Stimulated activated CD8-positive, alpha-beta memory T cell treated with anti-CD3 and anti-CD28 coated beads, Interleukin-7, amount 100 ng/mL, for 4 hours (primary cell): ENCODE measurements at places on chromosomes 5 and 9.

DNA sequence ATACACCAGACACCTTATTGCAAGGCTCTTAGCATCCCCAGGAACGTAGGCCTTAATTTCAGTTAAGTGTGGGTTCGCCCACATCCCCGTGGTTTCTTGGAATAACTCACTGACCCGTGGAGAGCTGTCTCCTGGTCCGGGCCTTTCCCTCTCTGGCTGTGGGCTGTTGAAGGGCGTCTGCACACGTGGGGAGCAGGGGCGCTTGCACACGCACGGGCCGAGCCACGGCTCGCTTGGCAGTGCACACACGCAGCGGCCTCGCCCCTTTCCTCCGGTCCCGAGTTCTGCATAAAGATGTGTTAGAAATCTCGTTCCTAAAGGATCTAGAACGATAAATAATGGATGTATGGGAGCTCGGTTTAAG is 141.9 kb downstream of the PBX3 start:
- no peak for DNase-seq

- no peak for DNase-seq
These were observed 408.3 kb downstream of the DMRT2 start for GRCh38 chr9:1458503-1458902.

DNA sequence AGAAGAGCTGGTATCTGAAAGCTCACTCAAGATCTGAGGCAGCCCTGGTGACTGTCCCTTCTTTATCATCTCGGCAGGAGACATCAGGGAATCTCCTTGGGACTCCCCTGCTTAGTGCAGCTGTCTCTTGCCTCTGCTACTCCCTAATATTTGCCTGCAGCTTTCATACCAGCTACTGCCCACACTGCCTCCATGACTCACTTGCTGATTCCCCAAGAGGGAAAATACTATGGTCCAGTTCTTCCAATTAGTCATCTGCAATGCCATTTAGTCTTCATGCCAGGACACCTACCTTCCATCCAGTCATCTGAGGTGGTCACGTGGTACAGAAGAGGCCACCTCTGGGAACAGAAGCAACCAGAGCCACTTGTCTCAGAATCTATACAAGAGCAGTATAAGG is 270.8 kb downstream of the NTRK2 start:
- DNase-seq, result no peak

GRCh38 chr5:51558682-51559081 is 175.4 kb downstream of the ISL1 start:
- no peak for DNase-seq

GRCh38 chr5:8892926-8893325 is 652.9 kb downstream of the SEMA5A start:
- DNase-seq, result no peak

DNA sequence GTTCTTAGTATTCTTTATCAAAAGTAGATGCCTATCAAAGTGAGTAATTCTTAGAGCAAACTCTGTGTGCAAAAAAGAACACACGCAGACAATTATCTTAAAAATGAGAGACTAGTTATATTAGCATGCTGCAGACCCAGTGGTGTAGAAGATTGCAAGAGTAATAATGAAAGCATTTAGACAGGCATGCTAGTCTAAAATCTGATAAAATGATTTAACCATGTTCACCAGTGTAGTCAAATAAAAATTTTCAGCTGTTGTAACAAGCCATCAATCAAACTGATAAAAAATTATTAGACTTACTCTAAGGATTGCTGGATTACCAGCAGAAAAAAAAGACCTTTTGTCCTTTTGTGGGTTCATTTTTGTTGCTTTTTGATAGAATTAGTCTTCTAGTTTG is 241.9 kb upstream of the TLE4 start:
- DNase-seq, result no peak

DNA sequence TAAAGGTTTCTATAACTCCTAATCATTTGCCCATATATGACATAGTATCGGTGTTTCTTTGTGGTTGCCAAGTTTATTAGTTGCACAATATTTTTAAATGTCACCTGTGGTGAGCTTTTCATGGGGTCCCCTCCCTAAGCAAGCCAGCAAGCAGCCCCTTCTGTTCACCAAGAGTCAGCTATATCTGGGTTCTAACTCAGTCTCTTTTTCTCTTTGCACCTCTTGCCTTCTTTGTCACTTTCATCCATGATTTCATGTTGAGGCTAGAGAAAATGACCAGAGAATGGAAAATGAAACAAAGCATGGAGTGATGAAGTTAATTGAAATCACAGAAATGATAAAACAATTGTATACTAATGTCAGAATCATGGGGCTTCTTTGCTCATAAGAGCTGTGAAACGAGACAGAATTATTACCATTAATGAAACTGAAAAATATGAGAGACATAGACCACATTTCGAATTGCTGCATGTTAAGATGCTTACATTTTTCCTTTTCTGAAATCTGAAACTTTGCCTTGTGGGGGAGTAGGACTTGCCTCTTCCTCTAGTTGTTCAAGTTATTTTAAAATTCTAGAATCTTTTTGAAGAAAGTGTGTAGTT is 75.7 kb downstream of the CAMK4 start:
- DNase-seq, result no peak

DNA sequence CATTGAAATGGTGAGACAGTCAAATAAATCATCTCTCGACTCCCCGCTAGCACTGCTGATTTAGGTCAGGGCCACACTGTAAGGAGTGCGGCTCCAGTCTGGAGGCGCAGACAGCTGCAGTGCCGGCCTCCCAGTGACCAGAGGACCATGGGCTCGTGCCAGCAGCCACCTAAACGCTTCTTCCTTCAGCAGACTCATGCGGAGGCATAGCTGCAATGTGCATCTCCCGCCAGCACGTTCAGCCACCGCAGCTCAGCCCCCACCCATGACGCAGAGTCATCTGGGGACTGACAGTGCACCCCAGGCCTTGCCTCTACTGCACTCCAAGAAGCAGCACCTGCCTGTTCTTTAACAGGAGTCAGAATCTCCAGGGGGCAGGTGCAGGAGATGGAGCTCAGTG is 13.6 kb upstream of the MAPK9 start:
- DNase-seq, result no peak

- DNase-seq, result no peak
These were observed 117.0 kb downstream of the SSBP2 start for GRCh38 chr5:81633891-81634290.

GRCh38 chr5:11672385-11673085 is 231.7 kb downstream of the CTNND2 start:
- no peak for DNase-seq

DNA sequence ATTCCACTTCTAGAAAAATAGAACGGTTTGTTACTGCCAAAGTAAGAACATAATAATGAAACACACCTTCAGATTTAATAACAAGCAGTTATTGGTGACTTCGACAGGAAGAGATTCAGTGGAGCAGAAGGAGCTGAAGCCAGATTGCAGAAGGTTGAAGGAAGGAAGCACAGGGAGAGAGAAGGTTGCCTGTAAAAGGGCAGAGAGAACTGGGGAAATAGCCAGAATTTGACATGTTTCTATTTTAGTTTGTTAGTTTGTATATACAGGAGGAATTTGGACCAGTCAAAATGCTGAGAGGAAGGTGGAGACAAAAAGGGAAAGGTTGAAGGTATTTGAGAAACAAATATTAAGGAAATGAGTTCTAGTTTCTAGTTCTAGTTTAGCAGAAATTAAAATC is 269.2 kb upstream of the ELAVL2 start:
- no peak for DNase-seq

- peak; percentile 61 for DNase-seq
These were observed 138.9 kb downstream of the RGS3 start for GRCh38 chr9:113602126-113603047.

- DNase-seq, result no peak
These were observed 114.0 kb downstream of the C9orf50 start for GRCh38 chr9:129506892-129507291.

DNA sequence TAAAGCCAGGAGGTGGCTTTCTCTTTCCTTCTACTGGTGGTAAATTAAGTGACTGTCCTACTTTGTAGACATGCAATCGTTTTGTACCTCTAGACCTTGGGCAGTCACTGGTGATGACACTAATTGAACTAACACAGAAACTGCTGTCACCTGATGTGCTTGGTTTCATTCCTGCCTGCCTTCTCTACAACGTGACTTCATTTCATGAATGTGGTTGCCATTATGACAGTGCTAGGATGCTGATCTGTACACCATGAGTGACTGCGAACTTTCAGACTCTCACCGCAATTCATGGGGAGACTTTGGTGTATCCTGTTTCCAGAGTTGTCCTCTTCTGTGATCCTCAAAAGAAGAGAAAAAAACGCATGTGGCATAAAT is 47.5 kb downstream of the UBE2QL1 start:
- no peak for DNase-seq

- DNase-seq, result no peak
These were observed 971.1 kb upstream of the COX7C start for GRCh38 chr5:85646641-85647040.

GRCh38 chr5:57844410-57844809 is 361.8 kb upstream of the ACTBL2 start:
- DNase-seq, result no peak

DNA sequence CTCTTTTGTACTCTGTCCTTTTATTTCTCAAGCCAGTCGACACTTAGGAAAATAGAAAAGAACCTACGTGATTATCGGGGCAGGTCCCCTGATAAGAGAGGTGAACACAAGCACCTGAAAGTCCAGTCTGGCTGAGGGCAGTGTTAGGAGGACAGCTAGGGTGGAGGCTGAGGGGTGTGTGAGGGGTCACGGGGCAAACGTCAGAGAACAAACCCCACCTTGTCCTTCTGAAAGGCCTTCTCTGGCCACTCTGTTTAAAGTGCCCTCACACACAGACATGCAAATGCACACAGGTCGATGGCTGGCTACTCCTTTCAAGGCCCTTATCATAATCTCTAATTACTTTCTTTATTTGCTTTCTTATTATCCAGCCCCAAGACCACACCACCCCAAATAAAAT is 108.8 kb downstream of the ESM1 start:
- no peak for DNase-seq

GRCh38 chr9:38423973-38424843 is at the start of gene IGFBPL1:
IGFBPL1 (minus strand) TSS chr9:38424454; CDS start chr9:38424424, 30 bp downstream.
- no peak for DNase-seq

- DNase-seq, result no peak
These were observed 135.2 kb downstream of the PCSK1 start for GRCh38 chr5:96297867-96298266.

- peak; percentile 63 for DNase-seq
These were observed 32.2 kb downstream of the ANXA2R start for GRCh38 chr5:43007911-43008362.

- no peak for DNase-seq
These were observed 55.2 kb downstream of the NMUR2 start for GRCh38 chr5:152349683-152350526.

DNA sequence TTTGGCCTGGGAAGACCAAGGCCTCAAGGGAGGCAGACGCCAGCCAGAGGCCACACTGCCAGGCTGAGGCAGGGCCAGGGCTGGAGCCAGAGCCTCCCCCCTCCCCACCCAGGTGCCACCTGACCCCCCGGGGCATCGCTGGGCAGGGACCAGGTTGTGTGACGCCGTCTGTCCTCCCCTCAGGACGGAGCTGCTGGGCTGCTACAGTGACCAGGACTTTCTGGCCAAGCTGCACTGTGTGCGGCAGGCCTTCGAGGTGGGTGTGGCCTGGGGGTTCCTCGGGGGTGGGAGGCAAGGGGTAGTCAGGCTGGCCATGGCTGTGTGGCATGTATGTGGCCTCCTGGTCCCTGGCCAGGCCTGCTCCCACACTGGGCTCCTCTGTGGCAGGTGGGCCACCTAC is 17.9 kb upstream of the DOLPP1 start:
- DNase-seq, result no peak

DNA sequence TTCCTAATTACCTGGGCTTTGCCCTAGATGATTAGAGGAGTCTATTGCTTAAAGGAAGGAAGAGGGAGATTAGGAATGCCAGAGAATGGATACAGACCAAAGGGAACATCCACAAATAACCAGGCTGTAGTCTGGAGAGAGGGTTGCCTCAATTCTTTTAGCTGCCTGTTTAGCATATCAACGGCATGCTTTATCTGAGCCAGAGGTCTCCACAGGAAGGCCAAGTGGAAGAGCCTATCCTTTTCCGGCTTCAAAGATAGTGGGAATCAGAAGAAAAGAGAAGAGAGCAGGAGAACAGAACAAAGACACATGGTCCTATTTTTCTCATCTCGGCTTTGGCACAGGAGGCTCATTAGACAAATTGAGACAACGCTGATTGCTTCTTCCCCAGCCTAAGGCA is 142.4 kb downstream of the NMUR2 start:
- DNase-seq, result no peak

DNA sequence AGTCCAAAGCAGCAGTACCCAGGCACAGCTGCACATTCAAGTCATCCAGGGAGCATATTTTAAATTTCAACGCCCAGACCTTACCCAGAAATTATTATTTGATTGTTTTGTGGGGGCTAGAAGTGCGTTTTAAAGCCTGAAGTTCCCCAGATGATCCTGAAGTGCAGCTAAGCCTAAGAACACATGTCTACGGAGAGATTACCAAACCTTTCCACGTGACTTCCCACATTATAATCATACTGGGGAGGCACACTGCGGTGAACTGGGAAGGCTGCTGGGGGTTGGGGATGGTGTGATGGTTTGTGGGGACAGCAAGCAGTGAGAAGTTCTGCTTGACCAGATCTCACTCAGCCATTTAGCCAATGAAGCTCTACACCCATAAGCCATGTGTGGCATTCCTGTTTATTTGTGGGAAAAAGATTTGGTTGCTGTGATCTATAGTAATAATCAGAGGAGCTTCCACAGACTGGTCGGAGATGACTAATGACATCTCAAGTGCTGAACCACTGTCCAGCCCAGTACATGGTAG is 93.4 kb upstream of the CDH6 start:
- no peak for DNase-seq

DNA sequence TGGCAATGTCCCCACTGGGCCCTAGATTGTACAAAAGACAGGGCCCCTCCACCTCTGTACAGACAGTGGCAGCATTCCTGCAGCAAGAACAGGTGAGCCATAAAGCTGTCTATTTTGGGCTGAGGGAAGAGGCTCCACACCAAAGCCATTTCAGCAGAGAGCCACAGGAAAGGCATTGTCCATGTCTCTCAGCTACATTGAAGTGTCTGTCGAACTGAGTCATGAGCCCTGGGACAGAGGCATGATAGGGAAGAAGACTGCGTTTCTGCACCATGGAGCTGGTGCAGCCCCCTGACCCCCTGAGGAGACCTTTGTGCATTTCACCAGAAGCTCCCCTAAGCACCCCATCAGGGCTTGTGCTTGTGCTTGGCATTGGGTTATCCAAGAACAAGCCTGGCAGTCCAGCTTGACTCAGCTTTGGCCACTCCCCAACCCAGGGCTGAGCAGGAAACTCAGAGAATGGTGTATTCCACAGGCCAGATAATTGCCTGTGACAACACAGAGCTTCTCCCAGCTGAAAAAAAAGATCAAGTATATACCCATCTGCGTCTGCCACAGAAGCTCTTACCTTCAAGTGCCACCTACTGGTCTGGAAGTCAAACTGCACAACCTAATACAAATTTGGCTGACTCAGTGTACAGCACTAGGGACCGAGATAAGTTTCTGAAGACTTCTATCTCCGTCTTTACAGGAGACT is 5.9 kb upstream of the FRMD3 start:
- DNase-seq, result no peak

DNA sequence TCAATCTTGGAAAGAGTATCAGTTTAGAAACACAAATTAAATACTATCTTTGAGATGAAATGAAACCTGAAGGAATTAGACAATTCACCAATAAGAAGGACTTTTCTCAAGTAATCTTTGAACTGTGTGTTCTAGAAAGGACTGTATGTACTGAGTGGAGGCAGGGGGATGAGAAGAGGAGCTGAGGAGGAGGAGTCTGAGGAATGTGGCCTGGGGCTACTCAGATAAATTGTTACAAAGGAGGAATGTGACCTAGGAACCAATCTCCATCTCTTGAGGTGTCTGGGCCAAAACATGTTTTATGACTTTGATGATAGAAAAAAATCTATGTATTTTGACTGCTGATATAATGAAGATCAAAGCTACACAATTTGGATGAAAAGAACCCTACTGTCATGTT is 124.3 kb upstream of the ANKRD55 start:
- no peak for DNase-seq
